NB4 (cell line): ENCODE measurements at places on chromosomes 7 and 10.
A peak's percentile ranks its signal among the peaks of the same experiment; 100 is the strongest.

- DNase-seq, result no peak
Measured at GRCh38 chr7:108794466-108794865, 224.8 kb downstream of the DNAJB9 start.

DNA sequence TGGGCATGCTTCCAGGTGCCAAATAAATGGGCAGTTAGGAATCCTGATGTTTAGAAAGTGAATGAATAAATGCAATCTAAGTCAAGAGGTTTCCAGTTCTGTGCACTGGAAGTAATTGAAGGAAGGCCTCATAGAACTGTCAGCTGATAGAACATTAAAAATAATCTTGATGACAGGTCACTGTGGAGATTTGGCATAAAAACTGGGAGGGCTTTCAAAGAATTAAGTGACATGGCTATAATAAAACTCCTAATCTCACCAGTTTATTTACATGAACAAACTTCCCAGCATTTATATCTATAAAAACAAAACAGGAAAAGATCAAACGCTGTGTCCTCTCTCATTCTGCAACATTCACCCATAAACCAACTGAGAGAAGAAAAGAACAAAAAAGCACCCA lies 170.5 kb downstream of the SLIT1 start:
- no peak for DNase-seq

- no peak for DNase-seq
Measured at GRCh38 chr7:157926107-157926506, 589.3 kb downstream of the DNAJB6 start.

- DNase-seq, result no peak
Measured at GRCh38 chr10:104252368-104252767, 2.3 kb upstream of the GSTO1 start.

DNA sequence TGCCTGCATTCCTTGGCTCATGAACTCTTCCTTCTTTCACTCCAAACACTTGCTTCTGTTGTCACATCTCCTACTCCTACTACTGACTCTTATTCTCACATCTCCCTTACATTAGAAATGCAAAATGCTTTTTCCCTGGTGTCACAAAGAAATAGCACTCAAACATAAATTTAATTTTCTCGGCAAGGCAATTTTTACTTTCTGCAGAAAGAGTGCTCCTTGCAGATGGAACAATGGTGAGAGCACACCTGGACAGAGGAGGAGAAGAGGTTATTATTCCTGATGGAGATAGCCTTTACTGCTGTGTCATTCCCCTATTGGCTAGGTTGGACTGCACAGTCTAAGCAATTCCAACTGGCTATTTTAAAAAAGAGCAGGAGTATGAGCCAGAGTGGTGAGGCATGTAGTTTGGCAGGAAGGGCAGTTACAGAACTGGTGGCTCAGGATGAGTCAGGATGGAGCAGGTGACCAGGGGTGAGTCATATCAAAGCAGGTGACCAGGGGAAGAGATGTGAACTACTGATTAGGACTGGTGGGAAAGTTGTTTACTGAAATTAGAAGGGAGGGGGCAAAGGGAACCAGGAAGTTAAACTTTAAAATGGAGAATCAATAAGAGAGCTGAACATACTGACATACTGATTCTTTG lies 52.9 kb downstream of the CYP2C9 start:
- DNase-seq, result no peak

DNA sequence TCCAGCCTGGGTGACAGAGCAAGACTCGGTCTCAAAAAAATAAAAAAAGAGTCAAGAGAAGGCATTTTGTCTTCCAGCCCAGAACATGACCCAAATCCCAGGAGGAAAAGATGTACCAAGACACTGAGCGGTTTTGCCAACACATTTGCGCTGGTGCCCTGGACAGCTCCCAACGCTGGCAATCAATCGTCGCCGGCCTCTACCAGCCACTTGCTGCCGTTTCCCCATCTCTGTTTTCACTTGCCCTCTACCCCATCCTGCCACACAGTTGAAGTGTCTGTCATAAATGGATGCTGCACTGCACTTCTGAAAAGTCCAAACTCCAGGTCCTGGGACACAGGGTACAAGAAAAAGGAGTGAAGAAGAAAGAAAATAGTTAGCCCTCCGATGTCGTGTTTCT lies 29.7 kb upstream of the CRTAC1 start:
- DNase-seq, result no peak

GRCh38 chr7:84924353-84924752 lies 262.5 kb downstream of the SEMA3D start:
- DNase-seq, result no peak

DNA sequence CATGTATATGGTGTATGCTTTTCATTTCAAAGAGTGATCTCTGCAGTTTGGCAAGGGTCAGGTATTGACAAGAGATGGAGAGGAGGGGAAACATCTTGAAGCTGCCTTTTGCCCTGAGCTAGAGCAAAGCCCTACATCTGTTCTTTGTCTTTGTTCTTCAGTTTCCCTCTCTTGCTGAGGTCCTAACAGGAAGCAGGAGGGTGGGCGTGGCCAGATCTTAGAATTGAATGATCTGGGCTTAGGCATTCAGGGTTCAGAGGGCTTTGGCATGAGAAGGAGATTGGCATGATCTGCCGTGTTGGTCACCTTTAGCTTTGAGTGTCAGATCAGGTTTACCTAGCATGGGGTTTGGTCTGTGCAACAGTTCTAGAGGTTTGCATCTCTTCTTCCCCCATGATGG lies 41.3 kb downstream of the LRMDA start:
- DNase-seq, result peak; percentile 54

DNA sequence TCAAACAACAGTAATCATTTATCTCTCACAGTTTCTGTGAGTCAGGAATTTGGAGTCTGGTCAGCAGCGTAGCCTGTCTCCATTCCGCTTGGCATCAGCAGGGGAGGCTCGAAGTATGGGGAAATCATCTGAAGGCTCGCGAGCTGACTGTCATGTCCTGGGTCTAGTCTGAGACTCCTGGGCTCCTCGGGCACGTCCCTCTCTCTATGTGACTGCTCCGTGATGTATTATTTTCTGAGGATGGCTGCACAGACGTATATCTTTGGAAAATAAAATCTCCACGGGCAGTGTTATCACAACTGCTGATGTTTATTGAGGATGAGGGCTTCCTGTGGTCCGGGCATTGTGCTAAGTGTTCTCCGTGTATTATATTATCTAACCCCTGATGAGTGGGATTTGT lies 23.3 kb upstream of the PCGF5 start:
- no peak for DNase-seq

- DNase-seq, result no peak
Measured at GRCh38 chr10:51700228-51700817, 928 bp upstream of the CSTF2T start.

- no peak for DNase-seq
Measured at GRCh38 chr10:4196183-4196582, 411.2 kb upstream of the KLF6 start.

DNA sequence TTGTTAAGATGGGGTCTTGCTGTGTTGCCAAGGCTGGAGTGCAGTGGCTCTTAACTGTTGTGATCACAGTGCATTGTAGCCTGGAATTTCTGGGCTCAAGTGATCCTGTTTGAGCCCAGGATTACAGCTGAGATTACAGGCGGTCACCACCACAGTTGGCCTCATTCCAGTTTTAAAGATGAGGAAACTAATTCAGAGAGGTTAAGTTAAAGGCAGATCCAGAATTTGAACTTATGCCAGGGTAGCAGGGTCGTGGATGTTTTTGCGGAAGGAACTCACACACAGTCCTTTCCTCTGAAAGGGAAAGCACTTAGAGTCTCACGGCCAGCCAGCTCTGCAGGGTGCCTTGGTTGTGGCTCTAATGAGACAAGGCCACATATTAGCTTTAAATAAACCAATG lies 84.7 kb downstream of the MMRN2 start:
- no peak for DNase-seq

DNA sequence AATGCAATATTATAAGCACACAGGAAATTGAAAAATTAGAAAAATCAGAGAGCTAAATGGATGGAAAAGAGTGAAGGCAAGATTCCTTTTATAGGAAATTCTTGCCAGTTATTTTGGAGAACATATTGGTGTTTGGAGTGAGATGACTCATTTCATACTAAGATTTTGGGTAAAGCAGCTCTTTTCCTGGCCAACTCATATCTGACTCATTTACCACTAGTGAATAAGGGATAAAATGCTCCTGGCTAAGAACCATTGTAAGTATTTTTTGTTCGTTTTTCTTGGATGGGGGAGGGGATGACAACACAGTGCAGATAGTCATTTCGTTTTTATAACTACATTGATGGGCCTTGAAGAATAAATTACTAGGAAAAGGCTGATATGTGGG lies 139.3 kb downstream of the TWIST1 start:
- DNase-seq, result no peak

- no peak for DNase-seq
Measured at GRCh38 chr10:17179002-17179401, 22.5 kb downstream of the TRDMT1 start.

DNA sequence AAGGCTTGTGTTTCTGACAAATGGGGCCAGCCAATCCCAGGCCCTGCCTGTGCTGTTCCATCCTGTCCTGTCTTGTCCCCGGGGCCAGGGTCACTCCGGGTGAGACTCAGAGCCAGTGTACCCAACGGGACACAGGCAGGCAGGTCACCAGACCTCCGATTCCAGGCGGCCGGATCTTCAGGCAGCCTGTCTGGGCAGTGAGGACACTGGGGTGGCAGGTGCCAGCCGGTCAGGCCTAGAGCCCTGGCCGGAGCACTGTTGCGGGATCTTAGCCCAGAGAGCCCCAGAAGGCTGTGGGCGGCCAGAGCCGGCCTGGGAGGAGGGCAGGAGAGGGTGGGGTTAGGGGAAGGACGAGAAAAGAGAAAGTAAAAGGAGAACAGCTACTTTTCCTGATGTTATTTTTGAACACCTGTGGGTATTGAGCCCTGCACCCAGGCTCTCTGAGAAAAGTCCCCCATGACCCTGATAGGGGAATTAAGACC lies 134.3 kb upstream of the TNRC18 start:
- no peak for DNase-seq

DNA sequence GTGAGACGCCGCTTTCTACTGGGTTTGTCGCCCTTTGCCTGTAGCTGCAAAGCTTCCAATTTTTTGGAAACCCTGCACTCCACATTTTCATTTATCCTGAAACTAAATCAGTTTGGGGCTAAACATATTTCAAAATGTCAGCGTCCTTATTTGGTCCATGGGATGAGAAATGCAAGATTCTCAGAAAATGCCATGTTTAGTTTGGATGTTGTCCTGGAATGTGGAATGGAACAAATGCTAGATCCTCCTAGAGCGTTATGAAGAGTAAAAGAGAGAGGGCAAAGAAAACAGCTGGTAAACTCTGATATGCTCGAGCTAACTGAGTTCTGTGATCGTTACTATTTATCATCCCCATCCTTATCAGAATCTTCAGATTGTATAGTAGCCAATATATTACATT lies 236.9 kb downstream of the KLF6 start:
- no peak for DNase-seq

DNA sequence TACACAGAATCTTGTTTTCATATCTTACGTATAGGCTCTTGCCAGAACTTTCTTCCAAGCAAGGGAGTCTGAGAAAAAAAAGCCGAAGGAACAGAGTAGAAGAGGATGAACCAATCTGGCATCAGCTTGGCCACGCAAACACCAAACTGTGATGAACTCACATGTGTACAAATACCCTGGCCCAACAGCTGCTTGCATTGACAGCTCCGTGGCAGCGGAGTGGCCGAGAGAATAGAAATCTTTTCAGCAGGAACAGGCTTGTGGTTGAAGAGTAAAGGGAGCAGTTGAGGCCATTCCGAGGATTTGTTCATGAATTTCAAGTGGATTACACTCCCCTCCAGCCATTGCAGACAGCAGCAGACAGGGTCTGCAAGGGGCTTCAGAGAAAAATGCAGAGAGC lies 173.8 kb upstream of the PLXNA4 start:
- no peak for DNase-seq

DNA sequence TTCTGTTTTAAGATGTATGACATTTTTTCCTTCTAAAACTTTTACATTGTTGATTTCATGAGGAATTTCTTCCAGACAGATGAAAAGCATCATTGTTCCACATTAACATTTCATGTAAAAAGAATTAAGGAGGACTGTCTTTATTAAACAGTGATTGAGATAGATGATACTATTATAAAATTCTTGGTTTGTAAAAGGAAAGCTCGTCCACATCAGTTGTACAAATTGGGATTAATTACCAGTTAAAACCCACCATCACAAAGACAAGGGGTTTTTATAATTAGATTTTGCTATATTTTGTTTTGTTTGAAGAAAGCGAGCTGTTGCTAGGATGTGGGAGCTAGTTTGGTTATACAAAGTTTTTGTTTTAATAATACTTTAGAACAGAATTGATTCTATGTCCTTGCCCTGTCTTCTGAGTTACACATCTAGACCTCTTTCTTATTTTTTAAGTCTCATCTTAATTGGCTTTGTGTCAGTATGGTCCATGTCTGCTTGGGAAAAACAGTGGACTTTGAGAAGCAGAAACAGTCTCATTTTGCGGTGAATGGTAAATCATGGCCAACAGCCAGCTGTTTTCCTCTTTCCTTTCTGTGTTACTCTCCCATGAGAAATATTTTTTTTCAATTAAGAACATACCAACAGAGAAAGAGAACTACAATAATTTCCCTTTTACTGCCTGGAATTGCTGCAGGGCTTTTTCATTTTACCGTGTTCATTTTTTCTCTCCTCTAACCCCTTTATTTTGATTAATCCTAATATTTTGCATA lies 3.2 kb downstream of the TES start:
- no peak for DNase-seq

DNA sequence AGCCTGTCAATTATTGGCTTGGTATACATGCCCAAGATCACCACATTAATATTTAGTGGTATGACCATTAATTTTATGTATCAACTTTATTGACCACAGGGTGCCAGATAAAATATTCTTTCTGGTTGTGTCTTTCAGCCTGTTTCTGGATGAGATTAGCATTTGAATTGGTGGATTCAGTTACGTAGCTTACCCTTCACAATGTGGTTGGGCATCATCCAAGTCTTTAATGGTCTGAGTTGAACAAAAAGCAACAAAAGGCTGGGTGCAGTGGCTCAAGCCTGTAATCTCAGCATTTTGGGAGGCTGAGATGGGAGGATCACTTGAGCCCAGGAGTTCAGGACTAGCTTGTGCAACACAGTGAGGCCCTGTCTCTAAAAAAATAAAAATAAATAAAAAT lies 702.2 kb upstream of the LRRTM3 start:
- DNase-seq, result no peak

DNA sequence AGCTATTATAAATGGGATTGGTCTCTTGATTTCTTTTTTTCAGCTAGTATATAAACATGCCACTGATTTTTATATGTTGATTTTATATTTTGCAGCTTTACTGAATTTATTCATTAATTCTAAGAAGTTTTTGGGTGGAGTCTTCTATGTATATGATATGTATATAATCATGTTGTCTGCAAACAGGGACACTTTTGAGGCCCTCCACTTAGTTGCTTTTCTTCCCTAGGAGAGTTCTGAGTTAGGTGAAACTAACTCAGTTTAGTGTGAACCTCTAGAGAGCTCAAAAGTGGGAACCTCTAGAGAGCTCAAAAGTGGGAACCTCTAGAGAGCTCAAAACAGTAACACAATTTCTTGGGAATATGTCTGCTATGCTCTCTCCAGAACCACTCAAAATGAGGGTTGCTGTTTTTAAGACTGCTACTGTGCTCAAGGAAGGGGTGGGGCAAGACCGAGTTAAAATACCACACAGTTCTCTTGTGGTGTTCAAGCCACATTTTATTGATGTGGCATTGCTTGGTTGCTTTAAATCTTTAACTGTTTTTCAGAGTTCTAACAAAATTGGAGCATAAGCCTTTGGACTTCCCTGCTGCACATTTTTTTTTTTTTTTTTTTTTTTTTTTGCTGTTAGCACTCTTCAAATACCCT lies 13.2 kb downstream of the CCDC7 start:
- no peak for DNase-seq
